NCI-H146 (cell line): ENCODE measurements at places on chromosomes 11 and 22.
A peak's percentile ranks its signal among the peaks of the same experiment; 100 is the strongest.

GRCh38 chr11:102830001-102830727 lies 13.2 kb downstream of the MMP3 start:
- DNase-seq, result no peak

DNA sequence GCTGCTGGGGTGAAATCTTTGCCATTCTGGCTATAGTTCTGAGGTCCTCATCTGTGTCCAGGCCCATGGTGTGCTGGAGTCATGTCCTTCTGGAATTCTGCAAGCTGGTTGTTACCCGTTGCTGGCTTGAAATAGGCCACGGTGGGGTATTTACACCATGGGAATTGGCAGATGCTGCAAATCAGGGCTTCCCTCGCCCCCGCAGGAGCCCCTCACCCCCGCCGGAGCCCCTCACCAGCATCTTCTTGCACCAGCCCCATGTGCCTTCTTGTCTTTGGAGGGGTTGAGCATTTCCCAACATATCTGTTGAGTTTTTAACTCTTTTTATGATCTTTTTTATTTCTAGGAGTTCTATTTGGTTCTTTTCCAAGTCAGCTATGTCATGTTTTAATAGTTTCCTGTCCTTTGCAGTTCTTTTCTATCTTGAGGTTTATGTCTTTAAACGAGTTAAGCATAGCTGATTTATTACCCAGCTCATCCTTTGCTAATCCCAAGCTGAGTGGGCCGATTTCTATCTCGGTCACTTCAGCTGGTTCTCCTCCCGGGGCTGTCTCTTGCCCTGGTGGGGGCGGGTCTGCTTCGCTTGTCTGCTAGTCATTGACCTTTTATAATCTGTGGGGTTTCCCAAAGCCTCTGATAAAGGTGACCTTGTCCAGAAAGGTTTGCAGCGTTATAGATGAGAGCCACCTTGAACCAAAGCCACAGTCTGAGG lies 17.6 kb downstream of the ANO1 start:
- DNase-seq, result no peak

DNA sequence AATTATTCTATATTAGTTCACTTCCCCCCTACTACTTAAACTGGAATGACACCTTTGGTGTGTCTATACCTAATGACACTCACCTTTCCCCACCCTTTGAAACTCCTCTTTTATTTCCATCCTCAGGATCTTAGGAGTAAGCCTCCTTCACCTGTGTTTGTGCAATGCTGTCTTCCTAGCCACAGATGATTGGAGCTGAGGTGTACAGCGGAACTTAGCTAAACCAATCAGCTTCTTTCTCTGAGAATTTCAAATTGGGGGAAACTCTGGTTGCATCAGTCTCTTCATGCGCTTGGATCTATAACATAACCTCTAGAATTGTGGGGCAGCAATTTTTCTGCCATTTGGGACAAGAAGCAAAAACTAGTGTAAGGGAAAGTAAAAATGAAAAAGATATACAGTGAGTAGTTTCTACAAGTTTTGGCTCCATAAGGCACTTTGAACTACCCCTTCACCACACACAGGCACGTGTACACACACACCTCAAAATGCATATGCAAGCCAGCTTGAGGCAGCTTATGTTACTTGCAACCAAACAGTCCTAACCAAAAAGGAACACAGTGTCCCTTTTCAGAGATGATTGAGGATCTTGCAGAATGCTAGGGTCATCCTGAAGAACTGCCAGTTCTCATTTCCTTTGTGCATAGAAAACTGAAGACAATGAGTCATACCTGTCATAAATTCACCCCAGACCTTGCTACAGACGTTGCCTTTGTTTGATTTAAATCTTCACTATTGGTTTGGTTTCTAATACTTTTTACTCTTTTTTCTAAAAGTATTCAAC lies 36.0 kb upstream of the LDLRAD3 start:
- no peak for DNase-seq

- DNase-seq, result no peak
Measured at GRCh38 chr22:27782088-27782487, 19.5 kb downstream of the MN1 start.

DNA sequence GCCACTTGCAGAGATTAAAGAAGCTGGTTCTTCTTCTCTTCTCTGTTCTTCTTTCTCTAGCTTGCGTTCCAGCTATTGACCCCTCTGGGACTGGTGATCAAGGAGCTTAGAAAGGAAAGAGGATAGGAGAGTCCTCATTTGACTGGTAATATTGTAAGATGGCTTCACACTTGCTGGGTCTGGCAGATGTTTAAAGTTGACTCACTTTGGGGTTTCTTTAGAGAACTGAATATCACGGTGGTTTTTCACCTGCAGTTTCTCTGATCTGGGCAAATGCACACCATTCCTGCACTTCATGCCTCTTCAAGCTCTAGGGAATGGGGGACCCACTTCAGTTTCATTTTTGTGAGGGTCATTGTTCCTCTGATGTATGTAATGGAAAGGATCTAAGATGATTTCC lies 41.8 kb upstream of the DEUP1 start:
- no peak for DNase-seq

DNA sequence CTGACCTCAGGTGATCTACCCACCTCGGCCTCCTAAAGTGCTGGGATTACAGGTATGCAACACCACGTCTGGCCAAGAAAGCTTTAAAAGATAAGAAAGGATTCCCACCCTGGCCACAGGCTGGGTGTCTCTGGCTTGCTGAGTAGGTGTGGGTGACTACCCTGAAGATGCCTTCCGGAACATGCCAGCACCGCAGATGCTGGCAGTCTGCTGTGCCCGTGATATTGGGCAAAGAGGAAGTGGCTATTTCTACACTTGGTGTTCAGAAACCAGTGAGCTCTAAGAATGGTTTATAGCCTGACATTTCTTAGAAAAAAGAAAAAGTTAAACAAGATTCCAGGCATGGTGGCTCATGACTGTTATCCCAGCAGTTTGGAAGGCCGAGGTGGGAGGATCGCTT lies 6.1 kb downstream of the MRPL11 start:
- DNase-seq, result no peak

GRCh38 chr11:9762531-9762930 lies 98.7 kb downstream of the SWAP70 start:
- DNase-seq, result no peak

- no peak for DNase-seq
Measured at GRCh38 chr11:101582989-101583250, 887 bp downstream of the TRPC6 start.

DNA sequence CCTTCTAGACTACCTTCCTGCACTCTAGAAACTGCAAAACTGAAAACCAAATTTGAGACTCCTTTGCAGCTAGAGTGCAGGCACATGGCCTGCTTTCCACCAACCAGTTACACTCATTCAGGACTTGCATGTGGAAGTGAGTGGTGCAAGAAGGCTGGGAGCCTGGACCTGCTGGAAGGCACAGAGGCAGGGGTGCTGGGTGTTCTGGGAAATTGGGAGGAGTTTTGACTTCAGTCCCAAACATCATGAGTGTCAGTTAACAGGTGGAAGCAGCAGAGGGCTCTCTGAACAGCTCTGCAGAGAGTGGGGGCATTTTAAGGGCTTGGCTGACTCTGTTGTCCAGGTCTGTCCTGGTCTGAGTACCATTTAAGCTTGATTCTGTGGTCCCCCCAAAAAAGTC lies 49.3 kb upstream of the SYT13 start:
- DNase-seq, result no peak

DNA sequence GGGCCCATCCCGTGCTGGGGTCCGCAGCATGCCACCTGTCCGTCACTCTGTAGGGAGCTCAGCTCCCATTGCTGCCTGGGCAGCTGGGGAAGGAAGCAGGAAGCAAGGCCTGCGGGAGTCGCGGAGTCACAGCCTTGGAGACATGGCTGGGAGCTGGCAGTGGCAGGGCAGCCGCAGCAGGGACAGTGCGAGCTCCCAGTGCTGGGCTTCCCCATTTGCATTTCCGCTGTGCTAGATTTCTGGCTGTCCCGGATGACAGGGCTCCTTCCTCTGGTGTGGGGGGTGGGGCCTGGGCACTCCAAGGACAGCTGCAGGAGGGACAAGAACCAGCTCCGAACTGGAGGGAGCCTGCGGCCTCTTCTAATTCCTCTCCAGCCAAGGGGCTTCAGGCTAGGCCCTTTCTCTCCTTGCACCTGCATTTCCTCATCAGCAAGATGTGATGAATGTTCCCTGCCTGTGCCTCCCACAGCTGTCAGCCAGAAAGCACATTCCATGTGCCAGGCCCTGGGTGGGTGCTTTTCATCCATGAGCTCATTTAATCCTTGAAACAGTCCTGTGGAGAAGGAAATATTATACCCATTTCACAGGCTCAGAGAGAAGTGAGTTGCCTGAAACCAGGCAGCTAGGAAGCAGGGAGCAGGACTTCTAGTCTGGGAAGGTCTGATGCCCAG lies 48.0 kb downstream of the MYO7A start:
- peak; percentile 13 for DNase-seq
